Stimulated activated CD4-positive, alpha-beta T cell treated with anti-CD3 and anti-CD28 coated beads, Interleukin-1b, Interleukin-23, amount 100 ng/mL, for 1 hour (primary cell): ENCODE measurements at places on chromosomes 1 and 21.

DNA sequence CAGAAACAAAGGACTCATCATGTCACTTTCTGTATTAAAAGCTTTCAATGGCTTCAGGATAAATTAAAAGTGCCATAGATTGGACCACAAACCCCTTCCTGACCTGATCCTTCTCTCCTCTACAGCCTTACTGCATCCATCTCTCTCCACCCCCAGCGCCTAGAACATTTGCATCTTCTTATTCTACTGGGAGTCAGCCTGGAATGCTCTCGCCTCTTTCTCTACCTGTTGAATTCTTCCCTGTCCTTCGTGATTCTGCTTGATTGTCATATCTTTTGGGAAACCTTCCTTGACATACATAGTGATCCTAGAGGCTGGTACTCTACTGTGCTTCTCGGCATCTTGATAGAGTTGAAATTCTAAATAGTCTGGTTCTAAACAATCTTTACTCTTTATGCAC lies 332.0 kb upstream of the PBX1 start:
- DNase-seq = no peak

- no peak for DNase-seq
These were observed 48.4 kb upstream of the SIPA1L2 start for GRCh38 chr1:232678185-232678886.

GRCh38 chr1:244341455-244342450 lies 110.0 kb downstream of the ADSS2 start:
- no peak for DNase-seq

DNA sequence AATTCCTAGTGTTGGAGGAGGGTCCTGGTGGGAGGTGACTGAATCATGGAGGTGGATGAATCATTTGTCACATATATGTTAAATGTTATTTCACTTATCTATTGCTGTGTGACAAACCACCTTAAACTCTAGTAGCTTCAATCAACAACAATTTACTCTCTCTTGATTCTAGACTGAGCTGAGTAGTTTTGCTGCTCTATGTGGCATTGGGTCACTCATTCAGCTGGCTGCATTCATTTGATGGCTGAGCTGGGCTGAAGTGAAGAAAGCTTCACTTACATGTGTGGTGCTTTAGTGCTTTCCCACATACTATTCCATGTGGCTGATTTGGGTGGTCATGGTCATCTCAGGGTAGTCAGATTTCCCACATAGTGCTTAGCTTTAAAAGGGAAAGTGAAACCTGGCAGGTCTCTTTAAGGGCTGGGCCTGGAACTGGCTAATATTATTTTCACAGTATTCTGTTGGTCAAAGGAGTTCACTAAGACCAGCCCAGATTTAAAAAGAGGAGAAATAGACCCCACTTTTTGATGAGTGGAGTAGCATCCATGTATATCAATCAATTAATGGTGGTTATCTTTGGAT lies 10.5 kb downstream of the DNAH14 start:
- no peak for DNase-seq

- no peak for DNase-seq
These were observed 69.6 kb downstream of the DHRS3 start for GRCh38 chr1:12548279-12548972.

DNA sequence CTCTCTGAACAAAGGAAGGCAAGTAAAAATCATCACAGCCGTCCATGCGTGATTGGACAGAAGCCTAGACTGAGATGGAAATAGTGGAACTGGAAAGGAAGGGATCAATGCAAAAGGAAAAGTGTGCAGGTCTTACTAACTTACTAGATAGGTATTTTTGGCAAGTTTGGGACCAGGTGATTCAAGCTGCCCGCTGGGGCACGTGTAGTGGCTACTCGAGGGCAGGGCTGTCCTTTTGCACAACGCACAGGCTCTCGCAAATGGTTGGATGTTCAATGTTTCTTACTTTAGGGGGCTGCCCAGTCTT lies 566 bp upstream of the ALG6 start:
- DNase-seq = no peak

DNA sequence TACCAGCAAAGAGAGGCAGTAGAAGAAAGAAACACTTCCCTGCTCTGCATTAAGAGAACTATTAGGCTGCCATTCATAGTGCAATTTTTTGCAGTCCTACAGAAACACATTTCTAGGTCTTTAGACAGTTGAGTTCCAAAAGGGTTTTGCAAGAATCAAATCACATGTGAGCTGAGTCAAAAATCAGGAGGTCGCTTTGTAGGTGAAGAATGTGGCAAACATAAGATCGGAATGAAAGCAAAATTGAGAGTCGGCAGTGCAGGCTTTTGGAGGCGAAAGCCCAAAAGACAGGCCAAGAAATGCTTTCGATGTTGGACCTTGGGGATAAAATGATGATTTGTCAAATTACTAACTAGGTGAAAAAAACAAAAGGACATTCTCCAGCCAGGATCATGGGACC lies 213.5 kb upstream of the NRIP1 start:
- no peak for DNase-seq

- no peak for DNase-seq
These were observed 35.9 kb upstream of the NEK2 start for GRCh38 chr1:211711315-211711705.

DNA sequence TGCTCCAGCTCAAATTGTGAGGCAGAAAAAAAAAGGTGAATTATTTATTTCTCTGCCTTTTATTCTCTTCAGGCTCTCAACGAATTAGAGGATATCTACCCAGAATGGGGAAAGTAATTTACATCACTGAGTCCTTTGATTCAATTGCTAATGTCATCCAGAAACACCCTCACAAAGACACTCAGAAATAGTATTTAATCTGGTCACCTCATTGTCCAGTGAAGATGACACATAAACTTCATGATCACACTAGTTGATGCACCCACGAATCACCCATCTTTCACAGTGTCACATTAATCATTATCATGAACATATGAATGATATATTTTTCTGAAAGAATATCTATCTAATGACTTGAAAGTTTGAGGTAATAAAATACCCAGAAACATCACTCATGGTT lies 868.5 kb downstream of the BRINP3 start:
- no peak for DNase-seq

DNA sequence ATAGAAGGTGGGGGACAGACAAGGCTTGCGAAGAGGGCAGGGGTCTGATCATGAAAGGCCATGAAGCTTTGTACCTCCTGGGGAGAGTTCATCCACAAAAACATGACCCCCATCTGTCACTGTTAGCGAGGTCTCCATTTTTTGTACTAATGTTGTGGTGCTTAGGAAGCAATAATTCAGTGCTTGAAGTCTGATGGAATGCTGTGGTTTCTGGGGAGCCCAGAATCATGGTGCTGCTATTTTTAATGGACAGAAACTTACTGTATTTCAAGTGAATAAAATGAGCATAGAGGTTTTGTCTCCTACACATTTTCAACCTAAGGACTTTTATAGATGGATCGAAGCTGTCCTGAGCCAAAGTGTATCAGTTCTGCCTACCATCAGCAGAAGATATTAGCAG lies 28.2 kb upstream of the RGL1 start:
- no peak for DNase-seq

DNA sequence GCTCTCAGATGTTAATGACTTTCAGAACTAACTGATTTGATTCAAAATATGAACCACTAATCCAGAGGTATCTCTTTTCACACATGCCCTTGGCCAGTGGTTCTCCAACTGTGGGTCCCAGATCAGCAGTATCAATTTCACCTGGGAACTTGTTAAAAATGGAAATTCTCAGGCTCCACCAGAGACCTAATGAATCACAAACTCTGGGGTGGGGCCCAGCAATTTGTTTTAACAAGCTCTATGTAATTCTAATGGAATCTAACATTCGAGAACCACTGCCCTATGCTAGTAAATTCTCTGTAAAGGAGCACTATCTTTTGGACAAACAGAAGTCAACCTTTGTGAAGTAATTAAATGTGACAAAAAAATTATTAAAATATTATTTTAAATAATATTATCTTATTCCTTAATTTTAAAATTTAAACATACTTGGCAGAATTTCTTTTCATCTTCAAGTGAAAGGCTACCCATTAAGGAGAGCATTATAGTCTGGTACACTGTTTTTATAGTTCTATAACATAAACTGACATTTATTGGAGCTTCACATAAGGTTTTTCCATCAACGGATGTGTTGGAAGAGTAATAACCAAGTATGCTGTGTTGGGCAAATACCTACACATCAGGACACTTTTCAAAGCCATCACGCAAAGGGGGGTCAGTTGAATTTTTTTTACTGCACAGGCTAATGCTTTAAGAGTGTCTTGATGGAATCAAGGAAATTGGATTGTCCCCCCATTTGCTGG lies 130.4 kb downstream of the LHX4 start:
- no peak for DNase-seq

- DNase-seq = no peak
These were observed 50.9 kb upstream of the CNIH3 start for GRCh38 chr1:224565186-224565585.

- no peak for DNase-seq
These were observed 1106.6 kb upstream of the B3GALT2 start for GRCh38 chr1:194292966-194293365.

- DNase-seq = no peak
These were observed 576.1 kb upstream of the ZRANB2 start for GRCh38 chr1:71656902-71657301.

DNA sequence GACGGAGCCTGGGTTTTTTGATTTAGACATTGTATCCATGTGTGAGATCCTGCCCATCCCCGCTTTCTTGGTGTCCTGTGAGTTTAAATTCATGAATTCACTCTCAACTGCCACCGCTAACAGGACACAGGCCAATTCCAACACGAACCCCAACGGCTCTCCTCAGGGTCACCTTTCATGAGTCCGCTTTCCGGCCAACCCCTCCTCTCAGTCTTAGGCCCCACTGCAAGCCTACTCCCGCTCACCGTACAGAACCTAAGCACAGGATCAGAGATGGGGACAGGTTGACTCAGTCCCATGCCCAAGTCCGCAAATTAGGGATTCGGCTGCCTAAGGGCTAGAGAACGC lies 238 bp upstream of the SCP2 start:
- no peak for DNase-seq

DNA sequence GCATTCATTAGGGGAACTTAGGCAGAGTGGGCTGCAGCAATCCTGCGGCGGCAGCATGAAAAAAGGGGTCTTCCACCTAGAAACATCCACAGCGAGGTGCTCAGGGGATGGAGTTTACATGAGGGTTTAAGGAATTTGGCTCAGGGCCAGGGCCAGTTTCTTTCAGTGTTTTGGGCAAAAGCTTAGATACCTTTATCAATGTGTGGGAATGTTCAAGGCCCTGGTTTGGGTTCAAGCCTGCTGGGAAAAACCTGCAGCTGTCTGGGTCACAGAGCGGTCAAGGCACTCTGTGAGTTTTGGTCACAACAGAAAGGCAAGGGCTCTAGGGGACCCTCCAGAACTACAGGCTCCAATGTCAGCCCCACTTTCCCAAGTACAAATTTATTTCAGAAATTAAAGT lies 230.3 kb downstream of the DISC1 start:
- no peak for DNase-seq

GRCh38 chr1:202642619-202643291 lies 67.5 kb downstream of the SYT2 start:
- no peak for DNase-seq

DNA sequence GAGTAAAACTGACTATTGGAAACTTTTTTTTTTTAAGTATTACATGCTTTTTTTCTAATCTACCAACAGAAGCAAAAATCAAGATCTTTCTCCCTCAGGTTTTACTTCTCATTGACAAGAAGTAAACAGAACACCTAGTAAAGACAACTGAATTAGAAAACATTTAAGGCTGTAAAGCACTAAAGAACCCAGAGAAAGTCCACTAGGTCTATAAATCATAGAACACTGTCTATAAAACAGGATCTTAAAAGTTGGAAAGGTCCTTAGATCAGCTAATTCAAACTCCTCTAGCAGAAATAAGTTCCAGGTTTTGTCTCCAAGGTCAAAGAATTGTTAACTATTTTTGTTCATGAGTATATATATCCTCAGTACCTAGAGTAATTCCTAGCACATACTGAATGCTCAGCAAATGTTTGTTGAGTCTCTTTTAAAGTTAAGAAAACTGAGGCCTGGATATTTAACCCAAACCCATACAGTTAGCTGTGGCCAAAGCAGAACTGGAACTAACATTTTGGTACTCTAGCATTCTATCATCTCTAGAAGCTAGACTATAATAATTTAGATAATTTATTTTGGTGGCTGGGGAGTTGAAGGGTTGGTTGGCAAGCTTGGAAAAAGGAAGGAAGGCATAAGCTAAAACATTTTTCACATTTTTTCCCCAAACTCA lies 3.0 kb downstream of the EPS15 start:
- no peak for DNase-seq
